ENCODE measurements at places on chromosomes 13 and 19.
A peak's percentile ranks its signal among the peaks of the same experiment; 100 is the strongest.

GRCh38 chr13:33757713-33758112 is 60.2 kb upstream of the RFC3 start:
- DNase-seq, result no peak

- no peak for DNase-seq
Measured at GRCh38 chr13:36533806-36534205, 101.5 kb downstream of the CCNA1 start.

DNA sequence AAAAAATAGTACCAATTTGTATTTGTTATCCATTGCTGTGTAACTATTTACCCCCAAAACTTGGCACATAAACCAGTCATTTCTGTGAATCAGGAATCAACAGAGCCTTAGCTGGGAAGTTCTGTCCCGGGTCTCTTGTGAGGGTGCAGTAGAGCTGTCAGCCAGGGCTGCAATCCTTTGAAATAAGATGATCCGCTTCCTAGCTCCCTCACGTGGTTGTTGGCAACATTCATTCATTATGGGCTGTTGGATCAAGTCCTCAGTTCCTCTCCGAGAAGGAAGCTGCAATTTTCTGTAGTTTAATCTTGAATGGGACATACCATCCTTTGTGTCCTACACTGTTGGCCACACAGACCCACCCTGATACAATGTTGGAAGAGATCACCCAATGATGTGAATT is 277.2 kb downstream of the SUCLA2 start:
- DNase-seq, result peak; percentile 55

GRCh38 chr13:97114651-97115050 is 107.5 kb upstream of the MBNL2 start:
- peak; percentile 52 for DNase-seq

GRCh38 chr13:33116321-33117010 is 100.2 kb downstream of the KL start:
- no peak for DNase-seq

DNA sequence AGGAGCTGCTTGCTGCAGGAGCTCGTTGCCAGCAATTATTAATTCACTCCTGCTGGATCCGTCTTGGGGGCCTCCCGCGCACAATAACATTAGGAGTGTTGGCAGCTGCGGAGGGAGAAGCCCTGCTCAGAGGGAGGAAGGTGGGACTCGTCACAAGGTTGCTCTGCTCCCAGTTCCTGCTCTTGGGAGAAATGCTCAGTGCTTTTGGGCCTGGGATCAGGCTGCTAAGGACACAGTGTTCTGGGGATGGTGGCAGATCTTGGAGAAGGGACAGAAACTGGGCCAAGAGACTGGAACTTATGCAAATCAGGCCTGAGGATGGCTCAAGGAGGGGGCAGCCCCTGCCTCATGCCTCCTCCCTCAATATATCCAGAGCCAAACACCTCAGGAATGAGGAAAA is 78.9 kb upstream of the OLFM4 start:
- DNase-seq, result no peak

- DNase-seq, result no peak
Measured at GRCh38 chr13:44854313-44855060, 134.8 kb downstream of the NUFIP1 start.

DNA sequence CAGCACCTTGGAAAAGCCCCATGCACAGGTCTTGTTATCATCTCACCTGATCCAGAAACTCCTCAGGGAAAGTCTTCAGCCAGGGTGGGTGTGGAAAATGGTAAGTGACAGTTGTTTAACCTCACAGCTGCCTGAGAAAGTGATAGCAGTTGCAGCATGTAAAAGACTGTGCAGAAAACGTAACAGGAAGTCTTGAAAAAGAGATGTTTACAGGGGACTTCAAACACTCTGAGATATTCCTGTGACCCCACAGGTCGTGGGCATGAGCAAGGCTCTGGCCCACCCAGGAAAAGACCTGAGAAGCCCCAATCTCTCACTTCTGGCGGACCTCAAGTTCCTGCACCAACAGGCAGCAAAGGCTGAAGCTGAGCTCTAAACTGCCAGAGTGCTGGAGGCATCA is 826.9 kb downstream of the UQCRFS1 start:
- no peak for DNase-seq

- DNase-seq, result peak; percentile 95
Measured at GRCh38 chr19:9538183-9539058, at the start of gene ZNF426. TSS of gene ZNF426 (minus strand) at chr19:9538645. CDS start at chr19:9536232, 2,413 bp downstream.

GRCh38 chr19:13844130-13844631 is 32.8 kb upstream of the NANOS3 start:
- no peak for DNase-seq

DNA sequence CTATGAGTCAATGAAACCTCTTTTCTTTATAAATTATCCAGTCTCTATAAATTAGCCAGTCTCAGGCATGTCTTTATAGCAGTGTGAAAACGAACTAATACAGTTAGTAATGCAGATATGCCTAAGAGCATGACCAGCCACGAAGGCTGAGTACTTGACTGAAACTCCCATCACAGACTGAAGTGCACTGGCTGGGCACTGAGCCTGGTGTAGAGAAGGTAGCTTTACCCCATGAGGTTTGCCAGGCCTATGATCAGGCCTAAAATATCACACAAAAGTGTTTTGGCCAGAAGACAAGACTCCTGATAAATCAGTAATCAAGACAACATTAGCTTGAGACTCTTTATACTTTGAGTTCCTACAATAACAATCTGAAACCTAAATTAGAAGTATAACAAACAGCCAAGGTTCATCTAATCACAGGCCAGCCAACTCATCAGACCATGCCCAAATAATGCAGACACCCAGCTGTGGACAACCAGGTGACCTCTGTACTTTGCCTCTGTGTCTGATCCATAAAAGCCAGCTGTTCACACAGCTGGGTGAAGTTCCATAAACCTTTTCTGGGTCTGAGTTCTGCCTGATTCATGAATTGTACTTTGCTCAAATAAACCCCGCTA is 771.8 kb upstream of the SLITRK1 start:
- DNase-seq, result no peak

DNA sequence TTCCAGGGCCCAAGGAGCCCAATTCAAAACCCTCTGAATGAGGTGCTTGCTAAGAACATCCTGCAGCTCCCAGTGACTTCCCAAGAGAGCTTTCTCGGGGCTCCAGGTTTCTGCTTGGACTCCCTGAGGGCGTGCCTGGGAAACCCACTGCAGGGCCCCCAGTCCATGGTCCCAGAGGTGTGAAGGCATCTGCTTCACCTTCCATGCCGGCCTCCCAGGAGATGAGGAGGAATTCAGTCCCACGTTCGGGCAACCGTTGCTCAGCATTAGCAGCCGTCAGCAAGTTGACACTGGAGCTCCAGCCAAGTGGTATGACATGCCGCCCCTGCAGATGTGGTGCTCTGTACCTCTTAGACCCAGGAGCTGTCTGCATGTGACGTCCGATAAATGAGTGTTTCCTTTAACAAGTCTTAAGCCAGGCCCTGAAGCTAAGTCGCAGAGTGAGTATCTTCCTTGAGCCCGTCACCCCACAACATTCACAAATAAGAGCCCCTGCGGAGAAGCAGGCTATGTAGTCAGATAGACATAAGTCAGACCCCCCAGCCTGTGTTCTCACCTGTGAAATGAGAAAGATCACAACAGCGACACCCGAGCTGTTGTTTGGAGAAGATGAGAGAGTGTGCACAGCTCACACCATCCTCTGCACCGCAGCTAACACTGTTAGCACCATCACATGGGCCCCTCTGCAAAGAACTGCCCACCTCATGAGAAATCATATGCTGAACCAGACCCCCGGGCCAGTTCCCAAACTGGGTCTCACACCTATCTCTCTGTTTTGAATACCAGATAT is 150.3 kb downstream of the KATNAL1 start:
- no peak for DNase-seq

DNA sequence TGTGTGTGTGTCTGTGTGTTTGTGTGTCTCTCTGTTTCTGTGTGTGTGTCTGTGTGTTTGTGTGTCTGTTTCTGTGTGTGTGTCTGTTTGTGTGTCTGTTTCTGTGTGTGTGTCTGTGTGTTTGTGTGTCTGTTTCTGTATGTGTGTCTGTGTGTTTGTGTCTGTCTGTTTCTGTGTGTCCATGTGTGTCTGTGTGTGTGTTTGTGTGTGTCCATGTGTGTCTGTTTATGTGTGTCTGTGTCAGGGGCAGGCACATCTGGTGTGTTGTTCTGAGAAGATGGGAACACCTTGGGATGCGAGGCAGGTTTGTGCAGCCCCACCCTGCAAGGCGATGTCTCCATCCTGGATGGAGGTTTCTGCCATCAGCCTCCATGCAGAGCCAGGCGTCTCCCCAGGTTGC is 275.8 kb upstream of the SOX1 start:
- no peak for DNase-seq

DNA sequence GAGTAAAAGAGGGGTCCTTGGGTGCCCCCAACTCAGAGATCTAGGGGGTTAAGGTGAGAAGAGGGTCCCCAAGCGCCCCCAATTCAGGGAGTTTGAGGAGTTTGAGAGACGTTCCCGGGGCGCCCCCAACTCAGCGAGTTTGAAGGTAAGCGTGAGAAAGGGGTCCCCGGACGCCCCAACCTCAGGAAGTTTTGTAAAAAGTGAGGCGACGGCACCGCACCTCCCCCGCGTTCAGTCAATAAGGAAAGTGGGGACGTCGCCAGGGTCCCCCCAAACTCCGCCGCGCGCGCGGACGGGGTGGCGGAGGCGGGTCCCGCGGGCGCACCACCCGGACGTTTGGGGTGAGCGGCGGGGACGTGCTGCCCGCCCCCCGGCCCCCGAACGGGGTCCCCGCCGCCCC is 353 bp downstream of the RFX2 start:
- peak; percentile 47 for DNase-seq

- DNase-seq, result no peak
Measured at GRCh38 chr13:45385907-45386553, 32.1 kb downstream of the SLC25A30 start.

DNA sequence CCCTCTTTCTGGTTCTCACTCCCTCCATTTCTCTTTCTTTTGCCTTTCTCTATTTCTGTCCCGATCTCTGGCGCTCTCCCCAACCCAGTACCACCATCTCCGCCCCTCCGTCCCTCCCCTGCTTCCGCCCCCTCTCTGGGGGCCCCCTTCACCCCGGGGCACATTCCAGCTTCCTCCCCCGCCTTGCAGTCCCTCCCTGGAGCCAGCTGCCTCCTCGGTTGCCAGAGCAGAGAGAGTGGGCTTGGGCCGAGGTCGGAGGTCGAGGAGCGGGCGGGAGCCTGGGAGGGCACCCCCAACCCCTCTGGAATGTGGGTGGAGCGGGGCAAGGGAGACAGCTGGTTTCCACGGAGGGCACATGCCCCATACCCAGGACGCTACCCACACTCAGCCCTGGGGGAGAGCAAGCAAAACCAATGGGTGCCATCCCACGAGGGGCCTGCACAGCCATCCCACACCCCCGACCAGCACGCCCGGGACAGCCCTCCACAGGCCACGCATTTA is 6.5 kb upstream of the CIRBP start:
- DNase-seq, result peak; percentile 83

DNA sequence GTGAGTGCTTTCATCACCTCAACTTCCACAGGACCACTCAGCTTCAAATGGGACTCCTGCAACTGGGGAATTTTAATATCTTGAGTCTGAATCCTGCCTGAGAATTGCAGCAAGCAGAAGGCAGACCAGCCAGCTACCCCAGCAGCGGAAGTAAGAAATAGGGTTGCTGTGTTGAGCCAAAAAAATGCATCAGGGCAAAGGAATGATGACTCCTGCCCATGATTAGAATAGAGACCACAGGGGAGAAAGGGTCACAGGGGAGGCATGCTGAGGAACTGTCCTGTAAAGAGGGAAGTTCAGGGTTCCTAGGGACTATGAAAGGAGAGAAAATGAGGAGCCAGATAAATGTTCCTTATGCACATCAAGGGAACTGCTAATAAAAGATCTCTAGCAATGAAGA is 370.2 kb downstream of the KCTD12 start:
- DNase-seq, result no peak

- DNase-seq, result no peak
Measured at GRCh38 chr13:23963184-23963931, 66.1 kb upstream of the C1QTNF9B start.
